CD4-positive, alpha-beta T cell treated with Interferon gamma for 1 hour (primary cell): ENCODE measurements at places on chromosomes 5 and 9.

DNA sequence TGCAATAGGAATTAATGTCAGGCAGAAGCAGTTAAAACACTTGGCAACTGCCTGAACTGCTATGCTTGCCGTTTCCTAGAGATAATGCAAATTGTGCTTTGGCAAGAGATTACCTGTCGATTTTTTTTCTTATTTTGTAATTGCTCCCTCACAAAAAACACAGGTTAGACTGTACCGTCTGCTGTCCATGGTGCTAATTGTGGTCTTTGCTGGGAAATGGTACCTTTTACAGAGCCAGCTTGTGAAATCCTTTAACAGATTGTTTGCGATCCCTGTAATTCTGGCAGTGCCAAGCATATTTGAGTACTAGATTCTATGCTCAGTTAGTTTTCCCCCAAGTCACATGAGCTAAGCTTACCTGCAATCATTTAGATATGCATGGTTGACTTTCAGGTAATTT, 2125.8 kb upstream of the WWC1 start:
- no peak for DNase-seq

DNA sequence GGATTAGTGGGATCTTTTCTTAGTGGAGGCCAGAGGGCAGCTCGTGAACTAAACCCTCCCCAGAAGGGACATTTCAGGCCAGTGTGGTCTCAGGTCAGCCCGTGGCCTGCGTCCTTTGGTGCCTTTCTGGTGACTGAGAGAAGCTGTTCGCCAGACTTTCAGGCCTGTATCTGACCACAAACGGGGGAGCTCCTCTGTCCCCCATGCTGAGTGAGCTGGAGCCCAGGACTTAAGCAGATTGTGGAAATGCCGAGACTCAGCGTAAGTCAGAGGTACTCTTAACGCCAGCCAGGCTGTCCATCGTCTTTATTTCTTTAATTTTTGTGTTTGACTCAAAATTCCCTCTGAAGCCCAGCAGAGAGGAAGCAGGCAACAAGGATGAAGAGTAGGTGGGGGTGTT, 54.8 kb upstream of the NCS1 start:
- no peak for DNase-seq

DNA sequence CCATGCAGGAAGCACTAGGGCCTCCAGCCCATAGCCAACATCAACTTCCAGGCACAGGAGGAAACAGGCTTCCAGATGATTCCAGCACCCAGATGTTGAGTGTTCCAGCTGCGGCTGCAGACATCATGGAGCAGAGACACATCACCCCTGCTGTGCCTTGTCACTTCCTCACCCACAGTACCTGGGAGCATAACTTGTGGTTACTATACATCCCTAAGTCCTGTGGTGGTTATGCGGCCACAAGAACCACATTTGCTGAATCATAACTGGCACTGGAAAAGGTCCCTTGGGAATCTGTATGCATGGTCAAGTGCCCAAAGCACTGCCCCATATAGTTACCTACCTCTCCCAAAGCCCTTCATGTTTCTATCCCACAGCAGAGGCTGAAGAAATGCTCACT, 56.6 kb downstream of the WHRN start:
- DNase-seq: no peak

DNA sequence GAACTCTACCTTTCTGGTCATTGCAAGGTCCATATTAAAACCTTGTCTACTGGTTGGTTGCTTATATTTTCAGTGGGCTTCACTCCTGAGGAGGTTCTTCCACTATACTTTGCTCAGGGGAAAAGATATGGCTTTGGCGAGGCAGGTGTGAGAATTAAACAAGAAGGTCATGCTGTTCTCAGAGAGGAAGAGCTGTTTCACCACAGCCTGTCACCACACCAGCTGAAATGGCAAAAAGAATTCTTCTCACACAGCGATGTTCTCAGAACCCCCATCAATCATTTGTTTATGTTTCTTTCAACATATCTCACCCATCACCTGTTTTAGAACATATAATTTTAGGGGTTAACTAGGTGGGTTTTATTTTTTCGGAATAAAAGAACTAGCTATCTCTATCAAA, 38.6 kb downstream of the CAPSL start:
- DNase-seq: no peak
